ENCODE measurements at places on chromosomes 1 and 21.

DNA sequence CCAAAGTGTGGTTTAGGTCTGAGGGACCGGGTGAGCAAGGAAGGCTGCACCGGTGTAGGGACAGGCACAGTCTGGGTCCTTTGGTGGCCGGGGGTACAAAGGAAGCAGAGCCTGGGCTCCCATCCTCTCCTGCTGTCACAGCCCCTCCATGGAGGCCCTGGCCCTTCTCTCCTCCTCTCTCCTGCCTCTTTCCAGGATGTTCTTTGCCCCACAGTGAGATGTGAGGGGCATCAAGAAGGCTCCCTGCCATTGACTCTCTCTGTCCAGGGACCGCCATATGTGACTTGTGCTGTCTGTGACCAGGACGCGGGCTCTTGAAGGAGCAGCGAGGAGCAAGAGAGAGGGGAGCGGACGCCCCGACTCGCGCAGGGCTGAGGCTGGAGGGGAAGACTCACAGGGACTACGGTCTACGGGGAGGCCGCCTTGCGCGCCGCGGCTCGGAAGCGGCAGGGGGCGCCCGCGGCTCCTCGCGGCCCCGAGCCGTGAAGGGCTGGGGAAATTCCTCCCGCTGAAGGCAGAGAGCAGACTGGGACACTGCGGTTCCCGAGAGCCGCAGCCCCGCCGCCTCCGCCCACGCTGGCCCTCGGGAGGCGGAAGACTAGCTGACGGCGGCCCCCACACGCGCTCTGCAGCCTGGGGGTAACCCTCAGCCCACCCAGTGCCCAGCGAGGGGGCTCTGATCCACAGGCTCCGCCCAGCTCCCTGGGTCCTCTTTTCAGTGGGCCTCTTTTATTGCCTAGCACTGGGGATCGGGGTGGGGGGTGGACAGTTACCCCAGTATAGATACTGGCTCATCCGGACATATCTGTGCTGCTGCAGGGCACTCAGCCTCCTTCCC lies 40.8 kb downstream of the MAB21L3 start:
- DNase-seq: no peak

GRCh38 chr21:40732253-40733023 lies 114.5 kb downstream of the DSCAM start:
- DNase-seq: no peak

- no peak for DNase-seq
These were observed 38.4 kb upstream of the CDC42BPA start for GRCh38 chr1:227356620-227357146.

DNA sequence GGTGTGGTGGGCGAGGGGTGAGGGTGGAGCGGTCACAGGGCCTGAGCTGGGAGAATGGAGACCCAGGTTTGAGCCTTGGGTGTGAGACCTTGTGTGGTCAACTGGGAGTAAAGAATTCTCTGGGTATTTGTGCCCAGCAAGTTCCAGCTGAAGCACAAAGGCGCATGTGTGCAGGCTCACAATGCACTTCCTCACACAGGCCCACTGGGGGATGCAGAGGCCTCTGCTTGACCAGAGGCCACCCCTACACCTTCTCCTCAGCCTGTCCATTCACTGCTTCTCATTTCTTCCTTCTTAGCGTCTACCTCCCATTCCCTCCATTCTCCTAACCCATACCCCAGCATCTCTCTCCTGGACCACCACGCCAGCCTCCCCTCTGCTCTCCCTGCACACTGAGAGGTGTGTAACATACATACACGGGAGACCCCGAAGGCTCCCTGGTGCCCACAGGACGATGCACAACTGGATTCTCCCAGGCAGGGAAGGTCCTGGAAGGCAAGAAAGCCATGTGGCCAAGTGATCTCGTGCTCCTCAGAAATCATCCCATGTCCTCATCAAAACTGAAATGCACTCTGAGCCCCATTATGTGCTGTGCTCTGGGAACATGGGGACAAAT lies 12.3 kb upstream of the TTC39A start:
- no peak for DNase-seq

DNA sequence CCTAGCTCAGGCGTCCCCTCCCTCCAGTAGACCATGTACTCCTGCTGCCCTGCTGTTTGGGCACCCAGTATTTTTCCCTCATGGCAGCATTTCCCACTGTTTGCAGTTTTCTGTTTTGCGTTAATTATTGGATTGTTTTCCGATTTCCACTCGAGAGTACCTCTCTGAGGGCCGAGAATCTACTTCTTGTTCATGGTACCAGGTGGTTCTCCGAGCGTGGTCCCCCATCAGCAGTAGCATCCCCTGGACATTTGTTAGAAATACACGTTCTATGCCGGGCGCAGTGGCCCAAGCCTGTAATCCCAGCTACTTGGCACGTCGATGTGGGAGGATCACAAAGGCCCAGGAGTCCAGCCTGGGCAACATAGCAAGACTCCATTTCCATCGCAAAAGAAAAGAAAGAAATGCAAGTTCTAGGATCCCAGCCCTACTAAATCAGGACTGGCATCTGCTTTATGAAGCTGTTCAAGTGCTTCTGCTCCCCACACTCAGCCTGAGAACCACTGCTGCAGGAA lies 690 bp downstream of the RRP1 start:
- no peak for DNase-seq

GRCh38 chr21:30233228-30234020 lies 17.5 kb upstream of the CLDN8 start:
- no peak for DNase-seq

DNA sequence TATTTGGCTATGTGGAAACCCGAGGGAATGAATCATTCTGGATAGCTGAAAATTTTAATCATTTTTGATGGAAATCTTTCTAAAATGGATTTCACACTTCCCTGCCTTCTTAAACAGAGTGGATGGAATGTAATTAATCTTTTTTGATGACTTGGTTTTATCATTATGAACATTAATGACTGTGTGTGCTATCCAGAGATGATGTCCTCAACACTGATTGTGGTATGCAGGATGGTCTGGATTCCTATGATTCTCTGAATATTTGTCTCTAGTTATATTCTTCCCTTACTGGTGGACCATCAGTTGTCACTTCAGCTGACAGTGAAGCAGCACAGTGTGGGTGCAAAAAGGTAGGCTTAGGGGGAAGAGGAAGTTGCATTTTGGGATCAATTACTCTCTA lies 513.5 kb downstream of the LMO4 start:
- DNase-seq: no peak

DNA sequence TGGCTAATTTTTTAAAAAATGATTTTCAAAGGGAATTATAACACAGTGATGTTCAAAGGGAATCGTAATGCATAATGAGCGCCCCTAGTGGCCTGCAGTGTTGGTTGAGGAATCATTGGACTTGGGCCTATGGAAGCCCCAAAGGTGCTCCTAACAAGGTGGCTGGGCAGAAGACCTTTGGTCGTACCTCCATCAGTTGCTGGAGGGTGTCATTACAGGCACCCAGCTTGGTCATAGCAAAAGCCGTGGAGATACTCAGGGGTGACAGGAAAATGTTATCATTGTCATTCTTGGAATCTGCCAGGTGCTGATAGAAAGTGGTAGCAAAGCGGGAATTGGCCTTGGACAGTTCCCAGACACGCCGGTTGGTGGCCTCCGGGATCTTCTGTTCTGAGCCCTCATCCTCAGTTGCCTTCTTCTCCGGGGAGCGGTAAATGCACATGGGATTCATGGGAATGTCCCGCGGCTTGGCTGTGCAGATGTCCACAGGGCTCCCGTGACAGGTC lies 2.7 kb downstream of the SERPINC1 start:
- no peak for DNase-seq

DNA sequence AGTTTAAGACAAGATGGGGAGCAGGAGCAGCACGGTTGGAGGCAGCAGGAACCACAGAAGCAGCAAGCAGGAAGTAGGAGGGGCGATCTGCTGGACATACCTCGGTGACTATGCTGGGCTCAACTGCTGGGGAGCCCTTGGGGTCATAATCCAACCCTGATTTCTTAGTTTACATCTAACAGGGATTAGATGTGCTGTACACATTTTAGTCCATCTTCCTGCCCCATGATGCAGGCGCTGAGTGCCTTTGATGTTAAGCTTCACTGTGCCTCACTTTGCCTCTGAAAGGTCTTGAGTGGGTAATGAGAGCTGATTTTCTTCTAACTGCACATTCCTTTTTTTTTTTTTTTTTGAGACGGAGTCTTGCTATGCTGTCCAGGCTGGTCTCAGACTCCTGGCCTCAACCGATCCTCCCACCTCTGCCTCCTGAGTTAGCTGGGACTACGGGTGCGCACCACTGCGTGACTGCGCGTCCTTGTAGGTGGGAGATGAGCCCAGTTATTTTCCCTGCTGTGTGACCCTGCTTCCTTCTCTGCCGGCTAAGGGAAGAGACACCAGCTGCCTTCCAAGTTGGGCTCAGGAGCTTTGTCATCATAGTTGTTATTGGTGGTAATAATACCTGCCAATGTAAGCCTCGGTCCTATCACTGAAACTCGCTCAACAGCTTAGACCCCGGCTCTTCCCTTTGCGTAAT lies 1.1 kb upstream of the RCAN3 start:
- no peak for DNase-seq

DNA sequence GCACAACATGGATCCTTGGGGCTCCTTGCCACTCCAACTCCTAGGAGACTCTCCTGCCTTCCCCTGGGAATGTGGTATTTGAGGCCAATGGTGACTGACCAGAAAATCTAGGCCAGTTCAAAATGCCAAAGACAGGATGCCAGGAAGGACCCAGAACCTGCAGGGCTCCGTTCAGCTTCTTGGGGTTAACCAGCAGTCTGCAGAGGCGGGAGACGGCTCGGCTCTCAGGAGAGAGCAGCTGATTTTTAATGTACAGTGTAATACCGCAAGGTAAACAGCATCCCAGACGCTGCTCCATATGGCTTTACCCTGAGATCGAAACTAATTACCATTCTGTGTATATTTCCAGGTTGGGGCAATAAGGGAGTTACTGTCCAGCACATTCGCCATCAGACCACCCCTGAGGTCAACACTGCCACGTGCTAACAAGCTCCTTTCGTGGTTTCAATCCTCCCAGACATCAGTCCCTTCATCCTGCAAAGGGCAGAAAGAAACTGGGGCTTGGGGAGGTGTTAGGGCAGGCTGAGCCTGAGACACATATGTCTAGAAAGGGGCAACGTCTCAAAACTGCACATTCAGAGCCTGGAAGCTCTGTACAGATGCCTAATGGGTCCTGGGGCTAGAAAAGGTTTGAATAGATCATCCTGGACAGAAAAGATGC lies 16.7 kb downstream of the ITPKB start:
- no peak for DNase-seq

- no peak for DNase-seq
These were observed 36.9 kb upstream of the C1orf105 start for GRCh38 chr1:172383536-172383935.

DNA sequence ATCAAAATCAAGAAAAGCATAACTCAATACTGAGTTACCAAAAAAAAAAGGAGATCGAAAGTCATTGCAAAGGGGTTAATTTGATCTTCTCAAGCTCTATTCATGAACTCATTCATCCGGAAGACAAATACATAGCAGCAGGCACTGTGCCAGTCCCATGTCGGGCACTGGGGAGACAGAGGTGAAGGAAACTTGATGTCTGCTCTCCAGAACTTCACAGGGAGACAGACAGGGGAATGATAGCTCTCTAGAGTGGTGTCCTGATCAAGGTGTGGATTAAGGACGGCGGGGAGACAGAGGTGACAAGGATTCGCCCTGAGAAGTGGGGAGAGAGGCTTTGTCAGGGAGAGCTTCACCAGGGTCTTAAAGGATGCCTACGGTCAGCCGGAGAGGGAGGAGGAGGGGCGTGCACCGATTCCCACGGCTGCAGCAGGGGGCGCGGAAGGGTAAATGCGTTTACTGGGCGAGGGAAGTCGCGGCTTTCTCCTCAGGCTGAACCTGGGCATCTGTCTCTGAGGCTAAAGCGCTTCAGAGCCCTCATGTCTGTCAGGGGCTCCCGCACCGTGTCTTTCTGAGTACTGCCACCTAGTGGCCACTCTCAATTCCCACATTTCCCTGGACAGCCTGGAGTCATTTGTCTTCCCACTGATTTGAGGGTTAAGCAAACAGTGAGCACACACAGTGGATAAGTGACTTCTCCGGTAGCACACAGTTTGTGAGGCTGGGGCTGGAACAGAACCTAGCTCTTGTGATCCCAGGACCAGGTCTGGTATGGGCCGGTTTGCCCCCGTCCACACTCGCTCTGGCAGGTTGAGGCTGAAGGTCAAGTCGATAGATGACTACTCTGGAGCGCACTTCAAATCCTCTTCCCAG lies 152.8 kb downstream of the TENT5C start:
- DNase-seq: peak; percentile 64

DNA sequence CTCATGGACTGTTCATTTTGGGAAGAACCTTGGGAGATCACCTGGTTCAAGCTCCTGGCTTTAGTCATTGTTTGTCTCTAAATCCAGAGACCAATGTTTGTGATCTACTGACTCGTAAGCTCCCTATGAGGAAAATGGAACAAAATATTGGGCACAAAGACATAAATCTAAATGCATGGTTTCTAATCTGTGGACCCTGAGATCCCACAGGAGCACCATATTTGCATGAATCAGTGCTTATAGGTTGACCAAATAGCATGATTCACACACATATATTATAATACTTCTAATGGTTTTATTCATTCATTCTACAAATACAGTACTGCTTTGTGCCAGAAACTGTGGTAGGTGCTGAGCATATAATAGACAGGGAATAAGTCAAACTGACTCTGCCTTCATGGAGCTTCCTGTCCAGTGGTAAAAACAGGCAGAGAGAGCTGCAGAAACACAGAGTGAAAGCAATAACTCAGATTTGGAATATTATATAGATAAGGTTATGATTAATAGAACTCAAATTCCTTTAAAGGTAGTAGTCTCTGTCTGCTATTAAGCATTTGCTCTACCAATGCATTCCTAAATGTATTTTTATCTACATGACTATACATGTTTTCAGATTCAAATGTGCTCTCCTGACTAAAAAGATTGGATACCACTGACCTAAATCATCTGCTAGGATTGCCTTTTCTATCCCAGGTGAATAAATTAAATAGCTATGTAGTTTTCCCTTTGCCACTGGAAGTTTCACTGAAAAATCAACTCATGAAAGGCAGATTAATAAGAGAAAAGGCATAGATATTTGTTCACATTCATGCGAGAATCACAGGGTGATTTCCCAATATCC lies 198.6 kb upstream of the CAMK1G start:
- no peak for DNase-seq

DNA sequence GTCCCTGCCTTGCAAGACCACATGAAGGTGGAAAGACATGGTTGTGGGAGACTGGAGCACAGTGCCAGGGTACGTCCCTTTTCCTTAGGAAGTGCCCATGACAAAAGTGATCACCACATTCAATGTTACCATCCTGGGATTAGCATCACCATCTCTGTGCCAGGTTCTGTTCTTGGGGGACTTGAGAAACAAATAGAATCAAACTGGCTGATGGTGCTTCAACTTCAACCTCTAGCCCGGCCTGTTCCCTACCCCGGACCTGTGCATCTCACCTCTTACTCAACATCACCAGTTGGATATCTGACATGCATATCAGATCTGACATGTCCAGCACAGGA lies 153.3 kb downstream of the GRIK3 start:
- DNase-seq: no peak

DNA sequence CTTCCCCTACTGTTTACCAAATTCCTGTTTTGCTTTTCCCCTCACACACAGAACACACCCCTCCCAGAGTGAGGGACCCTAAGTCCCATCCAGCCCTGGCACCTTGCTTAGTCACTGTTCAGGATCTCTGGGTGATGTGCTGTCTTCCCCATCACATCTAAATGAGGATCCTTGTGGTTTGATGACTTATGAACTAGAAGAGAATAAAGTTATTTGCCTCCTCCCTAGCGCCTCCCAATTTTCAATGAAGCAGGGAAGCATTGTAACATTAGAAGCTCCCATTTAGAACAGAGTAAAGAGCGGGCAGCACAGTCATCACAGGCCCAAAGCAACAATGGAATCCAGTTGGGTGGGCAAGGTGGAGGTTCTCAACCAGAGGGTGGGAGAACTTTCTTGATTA lies 27.0 kb downstream of the DISC1 start:
- DNase-seq: no peak

- no peak for DNase-seq
These were observed 31.5 kb upstream of the GJA5 start for GRCh38 chr1:147791876-147792275.
